Activated CD4-positive, alpha-beta memory T cell treated with anti-CD3 and anti-CD28 coated beads, Interleukin-2, amount 10 ng/mL, durations not matched to agents 7 days and 5 days (primary cell): ENCODE measurements at places on chromosomes 13 and 19.

- no peak for DNase-seq
These were observed 687 bp downstream of the PLEKHA4 start for GRCh38 chr19:48867746-48868113.

GRCh38 chr13:51639171-51639570 is 54.9 kb downstream of the WDFY2 start:
- DNase-seq, result no peak

DNA sequence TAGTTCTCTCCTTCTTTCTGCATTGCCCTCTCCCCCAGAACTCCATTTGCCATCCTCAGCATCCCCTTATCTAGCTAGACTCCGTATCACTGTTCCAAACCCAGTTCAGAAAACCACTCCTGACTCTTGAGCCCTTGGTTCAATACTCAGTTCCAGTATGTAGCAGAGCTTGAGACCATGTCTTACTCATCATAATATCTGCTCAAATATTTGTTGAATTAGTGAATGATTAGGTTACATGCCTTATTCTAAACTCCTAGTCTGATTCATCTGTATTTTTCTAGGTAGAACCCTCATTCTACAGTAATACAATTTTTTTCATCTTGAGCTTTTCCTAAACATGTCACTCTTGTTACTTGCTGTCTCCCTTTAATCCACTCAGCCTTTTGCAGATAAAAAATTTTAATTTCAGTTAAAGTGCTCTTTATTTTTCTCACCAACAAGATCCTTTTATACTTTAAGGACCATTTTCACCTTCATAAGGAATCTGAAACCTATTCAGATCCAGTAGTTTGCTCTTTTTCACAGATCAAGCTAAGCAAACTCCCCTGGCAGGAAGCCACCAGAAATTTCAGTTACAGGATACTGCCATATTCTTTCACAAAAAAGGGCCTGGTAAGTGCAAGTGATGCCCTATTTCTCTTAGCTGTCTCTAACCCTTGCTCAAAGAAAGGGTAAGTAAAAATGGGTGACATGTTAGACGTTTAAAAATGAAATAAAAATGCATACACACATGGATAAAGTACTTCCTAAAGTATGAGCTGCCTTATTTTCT is 23.1 kb upstream of the INTS6 start:
- no peak for DNase-seq

GRCh38 chr13:46603165-46603603 is 50.2 kb downstream of the LRCH1 start:
- DNase-seq, result no peak

DNA sequence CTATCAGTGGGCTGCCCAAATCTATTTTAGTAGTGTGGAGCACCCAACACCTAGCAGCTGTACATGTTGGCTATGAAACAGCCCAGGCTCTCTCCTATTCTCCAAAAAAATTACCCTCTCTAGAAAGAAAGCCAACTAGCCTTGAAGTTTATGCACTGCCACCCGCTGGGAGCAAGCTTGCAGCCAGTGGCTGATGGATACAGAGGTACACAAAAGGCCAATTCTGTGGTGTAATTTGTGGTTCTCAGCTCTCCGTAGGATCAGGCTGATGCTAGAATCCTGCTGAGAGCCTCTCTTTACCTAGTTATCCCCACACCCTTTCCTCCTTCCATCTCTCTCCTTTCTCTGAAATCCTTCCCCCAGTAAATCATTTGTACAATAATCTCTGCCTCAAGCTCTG is 1120.7 kb downstream of the DIAPH3 start:
- no peak for DNase-seq
